Activated CD4-positive, alpha-beta T cell treated with anti-CD3 and anti-CD28 coated beads for 1 hour (primary cell): ENCODE measurements at places on chromosomes 3 and 15.

GRCh38 chr15:36809380-36809779, 230.0 kb downstream of the CDIN1 start:
- DNase-seq = no peak

DNA sequence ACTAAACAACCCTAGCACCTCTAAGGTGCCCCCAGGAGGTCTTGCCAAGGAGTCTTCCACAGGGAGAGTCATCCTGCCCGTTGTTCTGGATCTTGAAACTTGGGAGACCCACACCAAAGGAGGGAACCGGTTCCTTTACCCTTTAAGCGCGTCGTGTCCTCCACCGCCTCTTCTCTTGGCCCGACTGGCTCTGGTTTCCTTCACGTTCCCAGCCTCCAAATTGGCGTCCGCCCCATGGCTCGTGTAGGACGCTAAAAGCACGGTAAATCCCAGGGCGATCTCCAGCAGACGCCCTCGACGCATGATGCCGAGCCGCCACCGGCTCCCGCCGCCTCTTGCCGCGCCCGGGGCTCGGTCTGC, 1.1 kb downstream of the FBN1 start:
- DNase-seq = no peak

GRCh38 chr3:51819709-51820406, 40.8 kb upstream of the IQCF6 start:
- no peak for DNase-seq

DNA sequence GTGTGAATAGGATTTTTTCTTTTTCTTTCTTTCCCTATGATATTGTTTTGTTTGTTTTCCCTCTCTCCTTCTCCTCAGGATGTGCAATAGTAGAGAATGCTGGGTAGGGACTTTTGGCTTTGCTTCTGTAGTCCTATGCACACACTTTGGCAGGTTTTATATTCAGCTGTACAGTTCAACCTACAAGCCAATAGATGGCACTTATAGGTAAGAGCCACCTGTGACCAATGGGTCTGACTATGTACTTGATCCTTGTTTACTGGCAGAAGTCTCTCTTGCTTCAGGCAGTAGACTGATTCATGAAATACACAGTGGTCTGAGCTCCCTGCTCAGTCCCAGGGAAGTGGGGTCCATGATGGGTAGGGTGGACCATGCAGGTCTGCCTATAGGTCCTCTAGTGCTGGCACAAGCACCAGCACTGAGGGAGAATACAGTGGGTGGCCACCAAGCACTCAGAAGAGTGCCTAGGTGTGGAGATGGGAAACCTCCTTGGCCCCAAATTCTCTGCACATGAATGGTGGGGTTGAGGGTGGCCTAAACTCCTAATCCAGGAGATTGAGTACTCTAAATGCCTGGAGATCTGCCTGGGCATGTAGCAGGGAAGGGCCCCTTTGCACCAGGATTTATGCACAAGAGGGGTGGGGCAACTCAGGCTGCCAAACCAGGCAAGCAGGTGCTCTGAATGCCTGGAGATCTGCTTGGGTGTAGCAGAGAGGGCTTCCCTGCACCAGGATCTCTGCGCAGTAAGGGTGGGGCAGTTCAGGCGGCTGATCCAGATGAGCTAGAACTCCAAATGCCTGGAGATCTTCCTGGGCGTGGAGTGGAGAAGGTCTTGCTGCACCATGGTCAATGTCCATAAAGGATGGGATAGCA, 176.1 kb downstream of the DOCK3 start:
- no peak for DNase-seq

- DNase-seq = no peak
Observed at GRCh38 chr3:46733026-46733800, 15.5 kb upstream of the PRSS50 start.

- no peak for DNase-seq
Observed at GRCh38 chr15:67025719-67026609, 39.4 kb upstream of the SMAD3 start.

DNA sequence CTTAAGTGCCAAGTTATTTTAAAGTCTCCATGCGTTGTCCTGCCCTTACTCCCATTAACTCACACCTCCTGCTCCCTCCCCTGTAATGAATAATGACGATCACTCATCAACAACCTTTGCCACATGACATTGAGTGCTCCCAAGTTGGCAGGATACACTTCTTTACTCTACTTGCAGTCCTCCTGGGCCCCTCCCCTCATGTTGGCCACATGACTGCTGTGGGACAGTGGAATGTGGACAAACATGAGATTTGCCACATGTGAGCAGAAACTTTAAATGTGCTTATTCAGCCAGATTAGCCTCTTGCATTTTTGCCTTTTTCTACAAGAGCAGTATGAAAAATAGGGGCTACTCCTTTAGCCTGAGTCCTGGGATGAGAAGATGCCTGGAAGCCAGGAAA, 167.9 kb downstream of the DCLK3 start:
- no peak for DNase-seq

DNA sequence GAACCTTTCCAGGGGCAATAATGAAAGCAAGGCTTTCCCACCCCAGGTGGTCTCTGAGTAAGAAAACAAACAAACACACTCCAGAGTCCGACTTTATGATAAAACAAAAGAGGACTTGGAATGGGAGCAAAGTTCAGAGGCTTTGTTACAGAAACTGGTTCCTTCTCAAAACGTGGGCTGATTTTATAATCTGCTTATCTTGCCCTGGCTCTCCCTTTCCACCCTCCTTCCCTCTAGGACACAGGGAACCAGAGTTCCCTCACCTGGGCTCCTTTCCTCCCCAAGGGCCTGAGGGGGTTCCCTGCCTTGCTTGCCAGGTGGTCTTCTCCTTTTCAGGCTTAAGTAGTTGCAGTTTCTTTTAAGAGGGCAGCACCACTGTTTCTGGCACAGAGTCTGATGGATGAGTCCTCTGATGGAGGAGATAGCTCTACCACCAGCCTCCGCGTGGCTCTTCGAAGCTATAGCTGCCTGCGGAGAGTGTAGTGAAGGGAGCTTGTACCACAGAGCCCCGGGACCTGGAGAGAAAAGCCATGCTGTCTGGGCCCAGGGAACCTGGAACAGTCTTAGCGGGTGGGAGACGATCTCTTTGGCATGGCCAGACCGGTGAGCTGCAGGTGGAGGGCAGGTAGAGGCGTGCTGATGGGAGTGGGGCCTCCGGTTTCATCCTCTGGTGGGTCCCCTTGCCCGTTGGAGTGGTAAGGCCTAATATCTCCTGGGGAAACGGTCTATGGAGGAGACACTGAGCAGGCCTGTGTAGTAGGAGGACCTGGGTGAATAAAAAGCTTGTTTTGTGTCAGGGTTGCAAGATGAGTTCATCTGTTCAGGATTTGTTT, 68.7 kb downstream of the SMAD6 start:
- DNase-seq = no peak

DNA sequence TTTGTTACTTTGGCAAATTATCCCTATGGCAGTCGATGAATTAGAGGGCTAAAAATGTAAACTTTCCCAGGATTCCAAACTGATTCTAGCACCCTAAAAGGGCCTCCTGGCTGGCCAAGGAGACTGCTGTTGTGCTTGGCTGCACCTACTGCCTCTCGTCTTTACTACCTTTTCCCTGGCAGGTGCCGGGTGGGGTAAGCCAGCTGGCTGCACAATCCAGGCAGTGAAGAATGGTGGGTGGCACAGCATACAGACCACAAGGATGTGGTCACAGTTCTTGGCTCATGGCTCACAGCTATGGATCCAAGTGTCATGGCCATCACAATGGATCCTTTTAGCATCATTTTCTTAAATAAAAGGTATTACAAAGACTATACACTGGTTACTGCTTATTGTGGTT, 20.7 kb upstream of the SLC25A26 start:
- DNase-seq = no peak

DNA sequence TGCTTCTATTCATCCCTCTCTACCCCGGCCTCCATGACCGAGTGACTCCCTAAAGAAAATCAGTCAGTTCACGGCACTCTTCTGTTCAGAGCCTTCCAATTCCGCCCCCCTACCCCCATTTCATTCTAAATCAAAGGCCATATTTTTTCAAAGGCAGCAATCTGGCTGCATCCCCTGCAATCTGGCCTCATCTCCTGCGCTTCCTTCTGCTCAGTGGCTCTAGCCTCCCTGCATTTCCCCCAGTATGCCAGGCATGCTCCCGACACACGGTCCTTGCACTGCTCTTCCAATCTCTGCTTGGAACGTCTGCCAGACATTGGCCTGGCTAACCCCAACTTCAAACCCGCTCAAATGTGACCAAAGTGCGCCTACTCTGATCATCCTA, 67.7 kb downstream of the EXOG start:
- DNase-seq = no peak

DNA sequence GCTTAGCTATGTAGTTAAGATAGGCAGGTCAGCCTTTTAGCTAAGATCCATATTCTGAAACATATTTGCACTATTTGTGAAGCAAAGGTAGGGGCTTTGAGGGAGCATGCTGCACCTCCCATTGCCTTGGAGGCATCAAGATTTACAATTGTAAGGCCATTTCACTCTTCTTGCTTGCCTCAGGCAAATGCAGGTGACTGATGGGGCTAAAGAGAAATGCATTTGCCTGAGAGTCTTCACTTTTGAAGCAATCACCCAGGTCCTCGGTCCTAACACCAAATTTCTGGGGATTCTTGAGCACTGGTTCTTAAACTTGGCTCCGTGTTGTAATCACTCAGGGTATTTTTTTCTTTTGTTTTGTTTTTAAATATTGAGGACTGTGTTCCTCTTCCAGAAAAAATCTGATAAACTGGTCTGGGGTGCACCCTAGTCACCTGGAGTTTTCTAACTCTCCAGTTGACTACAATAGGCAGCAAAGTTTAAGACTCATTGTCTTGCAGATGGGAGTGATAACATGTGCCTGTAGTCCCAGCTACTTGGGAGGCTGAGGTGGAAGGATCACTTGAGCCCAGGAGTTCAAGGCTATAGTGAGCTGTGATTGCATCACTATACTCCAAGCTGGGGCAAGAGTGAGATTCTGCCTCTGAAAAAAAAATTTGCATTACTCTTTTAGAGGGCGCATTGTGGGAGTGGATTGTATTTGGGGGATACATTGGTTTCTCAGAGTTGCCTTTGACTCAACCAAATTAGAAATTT, 68.1 kb downstream of the EOMES start:
- no peak for DNase-seq

DNA sequence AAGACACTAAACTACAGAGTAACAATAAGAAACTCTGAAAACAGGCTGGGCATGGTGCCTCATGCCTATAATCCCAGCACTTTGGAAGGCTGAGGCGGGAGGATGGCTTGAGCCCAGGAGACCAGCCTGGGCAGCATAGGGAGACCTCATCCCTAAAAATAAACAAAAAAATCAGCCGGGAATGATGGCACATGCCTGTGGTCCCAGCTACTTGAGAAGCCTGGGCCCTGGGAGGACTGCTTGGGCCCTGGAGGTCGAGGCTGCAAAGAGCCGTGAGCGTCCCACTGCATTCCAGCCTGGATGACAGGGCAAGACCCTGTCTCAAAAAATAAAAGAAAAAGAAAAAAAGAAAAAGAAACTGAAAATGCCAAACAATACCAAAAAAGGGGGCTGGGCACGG, 55.4 kb downstream of the TMCC1 start:
- no peak for DNase-seq

- DNase-seq = no peak
Observed at GRCh38 chr15:81766829-81767475, 278.9 kb downstream of the MEX3B start.

DNA sequence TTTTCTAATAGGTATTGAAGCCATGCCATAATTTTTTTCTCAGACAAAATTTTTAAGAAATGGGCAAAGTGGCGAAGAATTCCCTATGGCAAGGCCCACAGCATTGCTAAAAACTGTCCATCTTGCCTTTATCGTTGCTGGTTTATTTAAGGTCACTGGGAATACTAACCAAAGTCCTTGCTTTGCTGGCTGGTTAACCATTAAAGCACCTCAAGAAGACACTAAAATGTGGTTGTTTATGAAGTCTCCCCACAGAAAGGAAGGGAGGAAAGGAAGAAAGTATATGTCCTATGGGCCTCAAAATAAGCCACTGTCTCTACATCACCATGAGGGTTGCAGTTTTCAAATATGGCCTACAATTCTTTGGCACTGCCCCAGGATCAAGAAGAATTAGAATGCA, 13.2 kb downstream of the SH3BP5 start:
- no peak for DNase-seq

DNA sequence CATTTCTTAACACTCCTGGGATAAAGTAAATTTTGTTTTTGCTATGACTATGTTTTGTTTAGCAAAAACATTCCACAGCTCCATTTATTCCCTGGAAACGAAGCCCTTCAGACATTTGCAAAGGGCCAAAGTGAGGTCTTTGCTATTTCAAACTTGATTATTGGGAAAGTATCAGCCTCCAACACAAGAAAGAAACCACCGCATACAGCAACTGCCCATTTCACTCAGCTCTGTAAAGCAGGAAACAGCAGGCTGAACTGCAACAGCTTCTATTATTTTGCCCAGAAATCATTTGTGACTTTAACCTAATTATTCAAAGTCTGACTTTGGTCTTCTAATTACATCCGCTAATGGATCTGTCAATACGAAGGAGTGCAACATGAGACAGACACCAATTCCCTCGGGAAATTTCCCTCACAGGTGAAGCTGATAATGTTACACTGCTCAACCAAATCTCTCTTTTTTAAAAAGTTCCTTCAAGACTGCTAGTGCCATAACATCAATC, 72.1 kb downstream of the RFTN1 start:
- no peak for DNase-seq

DNA sequence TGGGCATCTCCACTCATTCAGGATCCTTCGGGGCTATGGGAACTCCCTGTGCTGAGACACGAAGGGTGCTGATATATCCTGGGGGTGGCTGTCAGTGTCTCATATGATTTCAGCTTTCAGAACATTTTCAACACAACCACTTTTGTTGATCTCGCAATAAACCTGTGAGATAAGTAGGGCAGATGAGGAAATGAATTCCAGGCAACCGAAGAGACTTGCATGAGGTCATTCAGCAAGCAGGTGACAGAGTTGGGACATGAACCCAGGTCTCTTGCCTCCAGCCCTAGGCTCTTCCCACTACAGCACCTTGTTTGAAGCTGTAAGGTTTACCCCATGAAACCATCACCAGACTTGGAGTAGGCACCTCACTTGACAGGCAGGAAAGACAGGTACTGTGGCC, 16.6 kb downstream of the DUOX1 start:
- DNase-seq = no peak

GRCh38 chr3:113086560-113087461, 96.0 kb downstream of the GTPBP8 start:
- no peak for DNase-seq

DNA sequence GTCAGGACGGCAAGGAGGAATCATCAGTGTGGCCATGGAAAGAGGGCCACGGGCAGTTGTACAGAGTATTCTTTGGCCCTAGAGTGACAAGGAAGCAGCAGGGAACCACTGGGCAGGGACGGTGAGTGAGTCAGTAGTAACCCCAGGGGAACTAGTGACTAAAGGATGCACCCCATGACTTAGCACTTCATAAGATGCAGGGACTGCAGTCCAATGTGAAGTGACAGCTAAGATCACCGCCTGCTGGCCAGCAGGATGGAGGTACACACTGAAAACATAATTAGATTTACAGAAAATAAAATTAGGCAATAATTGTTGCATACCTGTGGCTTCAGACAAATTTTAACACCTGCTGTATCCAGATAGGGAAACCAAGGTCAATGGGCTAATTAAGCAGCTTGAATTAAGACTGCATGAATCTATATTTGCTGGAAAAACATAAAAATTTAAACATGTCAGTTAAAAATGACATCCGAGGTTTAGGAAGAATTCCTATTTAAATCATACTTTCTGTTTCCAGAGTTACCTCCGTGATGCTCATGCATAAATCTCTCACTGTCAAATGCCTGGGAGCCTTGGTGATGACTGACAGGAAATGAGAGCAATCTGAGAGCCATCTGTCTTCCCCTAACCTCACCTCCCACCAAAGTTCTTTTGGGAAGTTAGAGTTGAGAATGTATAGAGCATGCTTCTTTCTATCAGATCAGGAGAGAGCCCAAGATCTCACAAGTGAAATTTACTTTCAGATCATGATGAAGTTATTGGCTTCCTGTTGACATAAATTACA, 56.5 kb downstream of the DCLK3 start:
- no peak for DNase-seq
